HT-29 (cell line): ENCODE measurements at places on chromosomes 6 and 20. TPM values are rescaled to one million over a fixed set of nuclear protein-coding genes. Genes with fewer than 3 reads are reported as not detected.
A peak's percentile ranks its signal among the peaks of the same experiment; 100 is the strongest.

The SLC2A10 gene
- 1.5 and 3.5 TPM in 2 replicates for total RNA-seq

The MYL9 gene
- total RNA-seq: 0.76 TPM in 1 of 2 replicates, not detected in the other

The HLA-DPB1 gene
- not detected in 2 replicates for total RNA-seq

The SLC17A9 gene
- 119 and 127 TPM in 2 replicates for total RNA-seq

The GTF3C6 gene
- 26.7 and 31.3 TPM in 2 replicates for total RNA-seq

The TTK gene
- total RNA-seq: 13.5 TPM in 2 replicates

The SLC22A23 gene
- total RNA-seq: 7.5 and 10.8 TPM in 2 replicates

The LAMP5 gene
- total RNA-seq: not detected in 2 replicates

GRCh38 chr6:110859335-110859792 lies 15.2 kb upstream of the AMD1 start:
- peak; percentile 7 for DNase-seq

- DNase-seq: peak; percentile 5
Observed at GRCh38 chr6:137086031-137086430, 41.3 kb upstream of the IL20RA start.

DNA sequence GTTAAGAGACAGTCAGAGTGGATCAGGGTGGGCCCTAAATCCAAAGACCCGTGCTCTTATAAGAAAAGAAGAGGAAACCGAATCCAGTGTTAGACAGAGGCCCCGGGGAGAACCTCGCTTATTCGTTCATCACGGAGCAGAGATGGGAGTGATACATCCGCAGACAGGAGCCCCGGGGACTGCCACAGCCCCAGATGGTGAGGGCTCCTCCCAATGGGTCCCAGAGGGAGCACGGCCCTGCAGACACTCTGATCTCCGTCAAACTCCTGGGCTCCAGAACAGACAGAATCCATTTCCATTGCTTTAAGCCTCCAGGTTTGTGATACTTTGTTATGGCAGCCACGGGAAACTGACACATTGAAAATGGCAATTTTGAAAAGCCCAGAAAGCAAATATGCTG lies 47.0 kb downstream of the CDH4 start:
- no peak for DNase-seq

DNA sequence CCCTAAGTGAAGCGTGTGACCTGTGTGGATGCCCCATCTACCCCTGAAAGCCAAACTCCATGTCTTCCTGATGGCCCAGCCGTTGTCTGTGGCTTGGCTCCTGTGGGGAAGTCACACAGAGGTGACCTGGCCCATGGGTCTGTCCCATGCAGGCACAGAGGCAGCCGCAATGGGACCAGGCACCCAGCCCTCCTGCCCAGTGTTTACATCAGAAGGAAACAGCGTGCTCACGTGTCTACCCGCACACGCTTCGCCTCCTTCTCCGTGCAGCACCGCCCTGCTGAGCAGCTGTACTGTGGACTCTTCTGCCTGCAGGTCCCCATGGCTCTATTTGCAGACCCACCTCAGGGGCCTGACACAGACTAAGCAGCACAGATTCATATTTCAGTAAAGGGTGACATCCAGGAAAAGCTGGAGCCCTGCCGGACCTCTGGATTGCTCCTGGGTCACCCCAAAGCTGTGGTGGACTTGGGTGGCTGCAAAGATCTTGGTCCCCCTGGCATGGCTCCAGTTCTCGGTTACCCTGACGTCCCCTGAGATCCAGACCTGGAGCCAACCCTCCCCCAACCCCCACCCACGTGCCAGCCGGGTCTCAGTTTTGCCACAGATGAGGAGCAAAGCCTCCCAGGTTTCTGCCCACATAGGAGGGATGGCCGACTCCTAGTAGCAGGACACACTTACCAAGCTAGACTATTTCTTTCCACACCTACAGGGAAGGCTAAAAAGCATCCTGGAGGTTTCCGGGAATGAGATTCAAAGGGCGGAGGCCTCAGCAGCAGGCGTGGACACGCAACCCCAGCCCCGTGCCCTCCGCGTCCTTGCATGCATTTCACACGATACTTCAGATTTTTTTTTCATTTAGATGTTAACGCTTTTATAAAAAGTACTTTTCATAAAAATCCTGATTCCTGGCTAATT lies 120.3 kb downstream of the CDH4 start:
- no peak for DNase-seq

DNA sequence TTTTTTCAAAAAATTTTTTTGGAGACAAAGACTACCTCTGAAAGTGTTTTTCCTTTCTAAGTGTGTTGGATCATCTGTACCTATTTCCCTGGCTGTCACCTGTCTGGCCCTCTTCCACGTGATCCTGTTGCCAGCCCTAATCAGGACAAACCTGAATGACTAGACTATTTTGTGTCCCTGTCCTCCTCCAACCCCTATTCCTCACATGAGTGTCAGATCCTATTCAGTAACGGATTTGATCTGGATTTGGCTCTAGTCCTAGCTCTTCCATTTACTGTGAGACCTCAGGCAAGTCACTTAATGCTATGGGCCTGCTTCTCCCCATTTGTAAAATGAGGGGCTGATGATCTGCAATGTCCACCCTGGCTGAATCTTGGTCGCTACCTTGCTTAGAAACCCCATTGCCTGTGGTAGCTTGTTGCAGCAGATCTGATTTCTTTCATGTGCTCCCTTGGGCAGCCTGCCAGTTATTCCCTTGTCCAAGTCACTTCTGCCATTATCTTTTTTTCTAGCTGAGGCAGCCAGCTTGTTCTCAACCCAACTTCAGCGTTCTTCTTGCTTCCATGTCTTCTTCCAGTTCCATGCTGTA lies 4.8 kb downstream of the PHF20 start:
- DNase-seq: peak; percentile 52

GRCh38 chr6:148351309-148351708 lies 8.7 kb downstream of the SASH1 start:
- no peak for DNase-seq

GRCh38 chr6:46090115-46091079 lies 39.4 kb upstream of the ENPP4 start:
- DNase-seq: peak; percentile 81

GRCh38 chr6:55277646-55278045 lies 49.6 kb upstream of the GFRAL start:
- no peak for DNase-seq

DNA sequence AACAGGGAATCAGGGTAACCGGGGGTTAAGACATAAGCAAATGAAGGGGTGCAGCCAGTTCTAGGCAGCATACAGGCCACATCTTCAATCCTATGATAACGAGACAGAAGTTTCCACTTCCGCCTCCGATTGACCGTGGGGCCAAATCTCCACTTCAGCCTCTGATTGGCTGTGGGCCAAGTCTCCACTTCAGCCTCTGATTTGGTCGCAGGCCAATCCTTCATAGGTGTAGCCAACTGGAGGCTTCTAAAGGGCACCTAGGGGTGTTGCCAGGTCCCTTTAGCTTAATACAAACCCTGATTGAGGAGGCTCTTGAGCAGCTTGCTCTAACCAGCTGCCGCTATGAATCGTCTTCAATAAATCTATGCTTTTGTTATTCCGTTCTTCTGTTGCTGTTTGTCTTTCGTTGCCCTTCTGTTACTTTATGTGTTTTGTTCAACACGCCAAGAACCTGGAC lies 2.1 kb upstream of the ERGIC3 start:
- peak; percentile 95 for DNase-seq

DNA sequence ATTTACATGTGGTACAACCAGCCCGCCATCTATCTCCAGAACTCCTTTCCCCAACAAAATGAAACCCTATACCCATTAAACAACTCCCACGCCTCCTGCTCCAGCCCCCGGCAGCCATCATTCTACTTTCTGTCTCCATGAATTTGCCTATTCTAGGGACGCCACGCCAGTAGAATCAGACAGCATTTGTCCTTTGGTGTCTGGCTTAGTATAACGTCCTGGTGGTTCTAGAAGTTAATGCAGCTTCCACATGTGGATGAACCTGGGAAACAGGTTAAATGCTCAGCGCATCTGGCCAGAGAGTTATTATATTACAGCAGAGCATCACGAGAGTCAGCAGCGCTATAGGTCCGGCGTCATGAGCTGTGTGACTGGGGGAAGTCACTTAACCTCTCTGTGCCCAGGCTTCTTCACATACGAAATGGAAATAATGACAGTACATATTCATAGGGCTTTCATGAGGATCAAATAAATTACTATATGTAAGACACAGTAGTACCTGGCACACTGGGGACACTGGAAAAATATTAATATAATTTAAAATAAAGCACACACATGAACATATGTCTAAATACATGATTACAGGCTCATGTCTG lies 178.7 kb upstream of the TAB2 start:
- no peak for DNase-seq

GRCh38 chr6:23027281-23027680 lies 457.9 kb downstream of the HDGFL1 start:
- no peak for DNase-seq
